ENCODE measurements at places on chromosomes 13 and 19.

GRCh38 chr19:53389571-53389970 lies 5.4 kb upstream of the ZNF765 start:
- no peaks in the 10 kb centered on the region for H3K27me3 ChIP-seq
- no peak for DNase-seq
- H3K4me1 ChIP-seq: peaks cover 3% of the 10 kb centered on the region
- H3K4me3 ChIP-seq: no peak overlapping the region
- H3K27ac ChIP-seq: no peak overlapping the region

DNA sequence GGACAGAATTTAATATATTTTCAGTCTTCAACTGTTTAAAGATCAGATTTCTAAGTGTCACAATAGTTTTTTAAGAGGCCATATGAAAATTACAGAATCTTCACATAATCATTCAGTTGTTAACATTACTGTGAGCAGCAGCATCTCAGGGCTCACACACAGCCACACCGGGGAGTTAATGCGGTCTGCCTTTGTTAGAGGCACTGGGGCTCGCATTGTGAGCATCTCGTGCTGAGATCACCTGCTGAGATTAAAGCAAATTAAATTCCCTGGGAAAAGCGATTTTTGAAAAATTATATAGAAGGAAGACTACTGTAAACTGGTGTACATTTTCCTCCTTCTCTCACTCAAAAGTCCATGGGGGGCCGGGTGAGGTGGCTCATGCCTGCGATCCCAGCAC lies 16.6 kb downstream of the GPR12 start:
- H3K4me1 ChIP-seq: no peaks in the 10 kb centered on the region
- DNase-seq: no peak
- no peaks in the 10 kb centered on the region for H3K36me3 ChIP-seq
- no peak overlapping the region for H3K27ac ChIP-seq
- H3K4me3 ChIP-seq: no peak overlapping the region

GRCh38 chr19:49119411-49120324 lies at the start of gene PPFIA3:
PPFIA3 (plus strand) TSS chr19:49119544; CDS start chr19:49127874, 8,330 bp downstream.
- peak within 1 kb of the TSS; percentile 81 for H3K27ac ChIP-seq
- DNase-seq: peak; percentile 9
- H3K27me3 ChIP-seq: no peaks in the 10 kb centered on the region
- no peaks in the 10 kb centered on the region for H3K36me3 ChIP-seq
- peaks cover 15% of the 10 kb centered on the region for H3K4me1 ChIP-seq

DNA sequence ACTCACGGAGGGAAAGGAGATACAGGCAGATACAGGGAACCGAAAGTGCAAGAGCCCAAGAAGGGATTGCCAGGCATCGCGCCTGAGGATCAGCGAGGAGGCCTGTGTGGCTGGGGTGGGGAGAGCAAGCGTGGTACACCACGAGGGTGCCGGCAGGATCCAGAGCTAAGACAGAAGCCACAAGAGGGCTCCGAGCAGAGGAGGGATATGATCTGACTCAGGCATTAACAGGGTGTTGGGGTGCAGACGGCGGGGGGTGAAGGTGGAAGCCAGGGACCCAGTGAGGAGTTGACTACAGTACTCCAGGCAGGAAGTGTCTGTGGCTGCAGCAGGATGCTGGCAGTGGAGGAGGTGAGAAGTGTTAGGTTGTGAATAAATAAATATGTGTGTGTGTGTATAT lies 5.4 kb upstream of the PPP1R37 start:
- H3K36me3 ChIP-seq: peaks cover 7% of the 10 kb centered on the region
- no peak overlapping the region for H3K4me3 ChIP-seq
- H3K4me1 ChIP-seq: no peaks in the 10 kb centered on the region
- DNase-seq: peak; percentile 70
- H3K27me3 ChIP-seq: no peaks in the 10 kb centered on the region
- no peak overlapping the region for H3K27ac ChIP-seq

DNA sequence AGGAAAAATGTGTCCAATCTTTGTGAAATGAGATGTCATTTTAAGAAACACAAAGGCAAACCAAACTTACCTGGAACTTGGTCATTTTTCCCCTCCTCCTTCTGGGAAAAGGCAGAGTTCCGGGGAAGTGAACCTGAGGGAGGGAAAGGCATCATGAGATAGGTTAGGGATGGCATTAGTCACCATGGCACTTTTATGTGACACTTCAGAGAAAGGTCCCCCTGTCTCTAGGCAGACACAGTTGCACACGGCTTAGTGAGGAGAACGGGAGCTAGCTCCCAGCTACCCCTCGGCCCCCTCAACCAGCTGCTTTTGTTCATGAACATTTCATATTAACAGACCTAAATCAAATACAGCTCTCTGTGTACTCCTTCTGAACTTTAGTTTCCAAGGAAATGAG lies 1.5 kb downstream of the ZNF235 start:
- H3K27ac ChIP-seq: no peak overlapping the region
- no peak for DNase-seq
- H3K27me3 ChIP-seq: no peaks in the 10 kb centered on the region

DNA sequence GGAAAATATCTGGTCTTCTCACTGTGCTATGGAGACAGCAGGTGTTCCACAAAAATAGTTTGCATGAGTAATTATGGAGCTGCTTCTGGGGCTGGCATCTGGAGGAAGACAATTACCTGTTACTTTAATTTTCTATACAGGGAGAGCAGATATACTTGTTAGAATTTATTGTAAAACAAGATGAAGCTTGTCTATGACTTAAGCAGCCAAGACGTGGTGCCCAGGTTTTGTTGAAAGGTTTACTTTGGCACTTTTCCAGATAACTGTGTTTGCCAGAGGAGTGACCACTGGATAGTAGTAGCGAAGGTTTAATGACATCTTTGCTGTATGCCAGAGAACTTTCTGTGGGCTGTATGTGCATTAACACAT lies 134.5 kb upstream of the KL start:
- DNase-seq: no peak
- H3K36me3 ChIP-seq: no peaks in the 10 kb centered on the region
- no peaks in the 10 kb centered on the region for H3K27me3 ChIP-seq
- H3K27ac ChIP-seq: no peak overlapping the region
- H3K4me3 ChIP-seq: no peak overlapping the region

DNA sequence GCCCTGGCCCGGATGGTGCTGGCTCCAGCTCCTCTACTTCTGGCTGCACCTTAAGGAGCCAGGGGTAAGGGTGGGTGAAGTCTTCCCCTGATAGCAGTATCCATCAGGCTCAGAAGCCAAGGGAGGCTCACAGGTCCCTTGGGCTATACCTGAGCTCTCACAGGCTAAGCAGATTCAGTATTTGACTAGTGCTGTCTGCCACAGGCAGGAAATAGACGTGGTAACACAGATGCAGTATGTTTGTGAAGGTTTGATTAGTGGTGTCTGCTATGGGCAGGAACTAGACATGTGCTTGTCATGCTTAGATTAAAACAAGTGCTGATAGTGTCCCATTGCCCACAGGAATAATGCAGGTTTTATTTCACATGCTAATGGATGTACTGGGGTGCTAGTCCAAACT lies 4.0 kb downstream of the SYT5 start:
- H3K27me3 ChIP-seq: peaks cover 55% of the 10 kb centered on the region
- DNase-seq: no peak
- H3K4me3 ChIP-seq: no peak overlapping the region
- H3K36me3 ChIP-seq: no peaks in the 10 kb centered on the region
- H3K4me1 ChIP-seq: peaks cover 32% of the 10 kb centered on the region

- no peaks in the 10 kb centered on the region for H3K36me3 ChIP-seq
- no peak overlapping the region for H3K4me3 ChIP-seq
- H3K4me1 ChIP-seq: no peaks in the 10 kb centered on the region
- no peaks in the 10 kb centered on the region for H3K27me3 ChIP-seq
Measured at GRCh38 chr13:65943024-65943423, 1287.1 kb downstream of the PCDH9 start.

- no peaks in the 10 kb centered on the region for H3K4me1 ChIP-seq
- H3K27me3 ChIP-seq: no peaks in the 10 kb centered on the region
- H3K36me3 ChIP-seq: peaks cover 36% of the 10 kb centered on the region
- no peak for DNase-seq
- H3K4me3 ChIP-seq: no peak overlapping the region
Measured at GRCh38 chr19:7550987-7551761, 15.7 kb downstream of the PNPLA6 start.

GRCh38 chr13:62087124-62087523 lies 671.5 kb upstream of the PCDH20 start:
- H3K27ac ChIP-seq: no peak overlapping the region
- no peak for DNase-seq
- H3K4me1 ChIP-seq: no peaks in the 10 kb centered on the region
- no peak overlapping the region for H3K4me3 ChIP-seq

- no peak overlapping the region for H3K4me3 ChIP-seq
- H3K27me3 ChIP-seq: no peaks in the 10 kb centered on the region
- no peaks in the 10 kb centered on the region for H3K4me1 ChIP-seq
- H3K27ac ChIP-seq: no peak overlapping the region
- no peak for DNase-seq
- no peaks in the 10 kb centered on the region for H3K36me3 ChIP-seq
Measured at GRCh38 chr13:100314132-100314910, 225.4 kb downstream of the PCCA start.

DNA sequence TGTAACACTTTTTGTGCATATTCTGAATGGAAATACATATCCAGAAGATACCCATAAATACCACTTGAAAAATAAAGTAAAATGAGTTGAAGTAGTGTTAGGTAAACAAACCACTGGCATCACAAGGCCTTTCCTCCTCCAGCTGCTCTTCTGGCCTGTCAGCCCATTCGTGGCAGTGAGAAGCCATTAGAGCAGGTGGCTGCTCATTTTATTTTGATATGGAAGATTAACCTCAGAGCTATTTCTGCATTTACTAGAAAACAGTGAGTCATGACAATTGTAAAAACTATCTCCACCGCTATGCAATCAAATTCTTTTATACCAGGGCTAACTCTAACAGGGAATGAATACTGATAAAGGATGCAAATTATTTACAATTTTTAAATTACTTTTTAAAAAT lies 2898.1 kb downstream of the PCDH9 start:
- H3K4me1 ChIP-seq: no peaks in the 10 kb centered on the region
- H3K36me3 ChIP-seq: no peaks in the 10 kb centered on the region
- H3K4me3 ChIP-seq: no peak overlapping the region
- H3K27ac ChIP-seq: no peak overlapping the region

- H3K27me3 ChIP-seq: no peaks in the 10 kb centered on the region
- no peaks in the 10 kb centered on the region for H3K36me3 ChIP-seq
- H3K4me1 ChIP-seq: peaks cover 38% of the 10 kb centered on the region
- H3K4me3 ChIP-seq: peak overlapping the region; percentile 95
Measured at GRCh38 chr19:29666578-29667386, 1.5 kb downstream of the PLEKHF1 start.

DNA sequence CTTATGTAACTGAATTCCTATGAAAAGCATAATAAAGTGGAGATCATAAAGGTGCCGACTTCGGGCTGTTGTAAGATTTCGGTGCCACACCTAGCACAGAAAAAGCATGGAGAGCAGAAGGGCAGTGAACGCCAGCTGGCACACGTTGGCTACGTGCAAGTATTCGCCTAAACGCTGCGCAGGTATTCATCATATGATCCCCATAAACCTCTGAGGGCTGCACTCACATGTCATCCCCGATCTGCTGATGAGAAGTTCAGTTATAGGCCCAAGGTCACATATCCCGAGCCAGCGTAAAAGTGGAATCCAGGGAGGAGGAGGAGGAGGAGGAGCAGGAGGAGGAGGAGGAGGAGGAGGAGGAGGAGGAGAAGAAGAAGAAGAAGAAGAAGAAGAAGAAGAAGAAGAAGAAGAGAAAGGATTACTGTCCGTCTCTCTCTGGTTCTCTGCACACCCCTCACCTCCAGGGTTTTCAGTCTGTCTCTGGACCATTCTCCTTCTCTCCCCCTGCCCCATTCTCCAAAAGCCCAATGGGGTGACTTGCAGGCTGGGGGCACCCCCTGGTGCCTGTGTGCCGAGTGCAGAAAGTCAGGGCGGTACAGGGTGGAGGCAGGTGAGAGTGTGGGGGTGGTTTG lies 18.6 kb upstream of the CYP2S1 start:
- H3K4me1 ChIP-seq: peaks cover 12% of the 10 kb centered on the region
- DNase-seq: no peak
- no peak overlapping the region for H3K4me3 ChIP-seq
- H3K27ac ChIP-seq: no peak overlapping the region
- no peaks in the 10 kb centered on the region for H3K27me3 ChIP-seq

DNA sequence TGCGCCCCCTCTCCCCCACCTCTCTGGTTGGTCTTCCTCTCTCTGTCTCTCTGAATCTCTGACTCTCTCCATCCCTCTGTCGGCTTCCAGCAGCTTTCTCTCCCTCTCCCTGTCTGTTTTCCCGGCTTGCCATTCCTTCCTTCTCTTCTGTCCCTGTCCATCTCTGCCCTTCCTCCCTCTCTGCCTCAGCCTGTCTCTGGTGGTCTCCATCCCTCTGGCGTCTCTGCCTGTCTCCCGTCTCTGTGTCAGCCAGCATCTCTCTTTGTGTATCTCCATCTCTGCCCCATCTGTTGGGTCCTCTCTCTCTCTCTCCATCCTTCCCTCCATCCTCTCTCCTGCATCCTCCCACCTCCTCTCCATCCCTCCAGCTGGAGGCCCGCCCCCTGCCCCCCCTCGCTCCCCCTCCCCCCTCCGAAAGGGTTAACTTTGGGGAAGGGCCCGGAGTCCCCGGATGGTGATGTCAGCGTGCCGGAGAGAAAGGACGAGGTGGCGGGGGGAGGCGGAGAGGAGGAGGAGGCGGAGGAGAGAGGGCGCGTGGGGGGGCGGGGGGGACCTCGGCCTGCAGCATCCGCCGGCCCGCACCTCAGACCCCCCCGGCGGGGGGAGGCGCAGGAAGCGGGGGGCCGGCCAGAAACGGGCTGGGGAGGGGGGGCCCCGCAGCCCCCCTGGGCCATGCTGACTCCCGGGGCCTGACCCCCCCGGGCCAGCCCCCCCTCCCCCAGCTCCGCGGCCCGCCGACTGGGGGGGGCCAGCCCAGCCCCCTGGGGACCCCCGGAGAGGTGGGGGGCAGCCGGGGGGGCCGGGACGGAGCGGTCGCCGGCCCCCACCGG lies at the start of gene BRSK1:
BRSK1 (plus strand) TSS at position 450 of the 830 bp plus-strand sequence. CDS start 446 bp downstream, outside the sequence.
- H3K27me3 ChIP-seq: no peaks in the 10 kb centered on the region
- H3K4me3 ChIP-seq: no peak within 1 kb of the TSS
- peaks cover 13% of the 10 kb centered on the region for H3K4me1 ChIP-seq
- H3K27ac ChIP-seq: peak within 1 kb of the TSS; percentile 18
- no peak for DNase-seq
- H3K36me3 ChIP-seq: no peaks in the 10 kb centered on the region

- no peak overlapping the region for H3K27ac ChIP-seq
- peaks cover 45% of the 10 kb centered on the region for H3K27me3 ChIP-seq
- peak overlapping the region; percentile 60 for H3K4me3 ChIP-seq
- peak; percentile 29 for DNase-seq
Measured at GRCh38 chr19:49442771-49443365, 1.5 kb upstream of the SLC17A7 start.

DNA sequence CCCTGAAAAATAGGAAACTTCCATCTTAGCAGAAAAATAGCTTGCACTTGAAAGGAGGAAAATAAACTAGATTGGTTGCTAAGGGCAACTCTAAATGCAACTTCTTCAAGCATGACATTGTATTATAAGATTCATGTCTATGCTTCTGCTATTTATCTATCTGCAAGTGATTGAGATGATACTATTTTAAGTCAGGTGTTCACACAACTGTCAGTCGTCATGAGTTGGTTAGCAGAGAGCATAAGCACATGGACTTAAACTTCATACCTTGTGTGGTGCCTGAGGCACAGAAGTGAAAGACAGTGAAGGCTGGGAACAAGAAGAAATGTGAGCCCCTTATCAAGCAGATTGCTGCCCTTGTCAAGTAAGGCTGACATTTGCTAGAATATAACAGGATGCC lies 82.9 kb downstream of the SLITRK5 start:
- H3K4me1 ChIP-seq: no peaks in the 10 kb centered on the region
- no peak overlapping the region for H3K27ac ChIP-seq
- H3K27me3 ChIP-seq: no peaks in the 10 kb centered on the region
- no peaks in the 10 kb centered on the region for H3K36me3 ChIP-seq
- H3K4me3 ChIP-seq: no peak overlapping the region

Data from effector memory CD4-positive, alpha-beta T cell (primary cell).